HL-60 (cell line): ENCODE measurements at places on chromosomes 6 and 20.

DNA sequence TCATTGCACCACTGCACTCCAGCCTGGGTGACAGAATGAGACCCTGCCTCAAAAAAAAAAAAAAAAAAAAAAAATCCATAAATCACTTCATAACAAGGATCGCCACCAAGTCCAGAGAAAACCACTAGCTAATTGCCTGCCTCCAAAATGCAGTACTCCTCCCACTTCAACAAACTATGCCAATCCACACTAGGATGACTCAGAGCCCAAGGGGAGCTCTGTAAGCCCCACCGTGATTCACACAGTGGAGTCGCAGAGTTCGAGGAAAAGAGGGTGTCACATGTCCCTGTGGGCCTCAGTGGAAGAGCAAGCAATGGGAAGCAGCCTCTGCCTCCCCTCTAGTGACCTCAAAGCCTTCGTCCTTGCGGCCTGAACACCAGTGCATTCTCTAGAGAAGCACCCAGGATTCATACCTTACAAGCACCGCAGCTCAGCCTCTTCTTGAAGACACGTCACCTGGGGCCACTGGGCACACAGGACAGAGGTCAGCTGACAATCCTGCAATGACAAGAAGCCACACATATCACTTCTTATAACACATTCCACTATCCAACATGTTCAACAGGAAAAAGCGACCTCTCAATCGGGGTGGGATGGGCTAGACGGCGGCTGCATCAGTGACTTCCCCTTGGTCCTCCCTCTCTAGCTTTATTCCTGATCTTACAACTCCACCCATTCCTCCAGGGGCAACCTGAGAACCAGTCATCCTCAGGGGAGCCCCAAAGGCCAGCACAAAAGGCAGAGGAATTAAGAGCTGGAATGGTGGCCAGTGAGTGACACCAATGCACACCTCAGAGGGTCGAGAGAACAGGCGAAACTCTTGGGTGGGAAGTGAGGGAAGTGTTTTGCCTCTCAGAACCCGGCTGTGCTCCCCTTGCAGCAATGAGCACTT, 8.9 kb downstream of the SNHG17 start:
- peak; percentile 47 for DNase-seq

GRCh38 chr6:73636048-73636447, 17.7 kb downstream of the SLC17A5 start:
- DNase-seq = no peak

DNA sequence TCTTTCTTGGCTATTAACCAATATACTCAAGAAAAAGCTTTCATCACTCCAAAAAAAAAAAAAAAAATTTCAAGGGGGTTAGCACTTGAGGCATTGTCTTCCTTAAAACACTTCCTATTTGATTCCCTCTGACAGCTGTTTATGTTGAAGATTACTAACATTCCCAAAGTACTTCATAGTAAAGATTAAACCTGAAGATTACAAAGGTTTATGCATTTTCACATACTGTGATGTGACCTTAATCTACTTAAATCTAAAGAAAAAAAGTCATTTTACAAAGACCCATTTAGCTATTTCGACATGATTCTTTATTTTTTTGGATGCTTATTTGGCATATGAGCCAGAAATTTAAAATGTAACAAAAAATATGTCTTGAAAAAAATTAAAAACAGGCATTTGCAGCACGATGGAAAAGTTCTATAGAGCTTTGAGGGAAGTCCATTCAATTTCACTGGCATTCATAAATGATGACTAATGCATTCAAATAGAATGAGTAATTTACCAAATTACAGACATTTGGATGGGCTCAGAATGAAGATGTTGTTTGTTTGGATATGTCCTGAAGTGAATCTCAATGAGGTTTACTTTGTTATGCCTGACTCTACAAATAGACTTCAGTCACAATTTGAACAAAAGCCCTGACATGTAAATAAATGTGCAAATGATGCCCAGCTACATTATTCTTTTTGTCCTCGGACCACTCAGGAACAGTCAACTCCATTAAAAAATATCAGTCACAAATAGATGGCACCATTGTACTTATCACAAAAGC, 674.6 kb upstream of the MARCKS start:
- no peak for DNase-seq

- no peak for DNase-seq
These were observed 8.4 kb downstream of the SLC22A1 start for GRCh38 chr6:160129881-160130615.

GRCh38 chr20:63484236-63484635, 11.8 kb upstream of the KCNQ2 start:
- DNase-seq = no peak

DNA sequence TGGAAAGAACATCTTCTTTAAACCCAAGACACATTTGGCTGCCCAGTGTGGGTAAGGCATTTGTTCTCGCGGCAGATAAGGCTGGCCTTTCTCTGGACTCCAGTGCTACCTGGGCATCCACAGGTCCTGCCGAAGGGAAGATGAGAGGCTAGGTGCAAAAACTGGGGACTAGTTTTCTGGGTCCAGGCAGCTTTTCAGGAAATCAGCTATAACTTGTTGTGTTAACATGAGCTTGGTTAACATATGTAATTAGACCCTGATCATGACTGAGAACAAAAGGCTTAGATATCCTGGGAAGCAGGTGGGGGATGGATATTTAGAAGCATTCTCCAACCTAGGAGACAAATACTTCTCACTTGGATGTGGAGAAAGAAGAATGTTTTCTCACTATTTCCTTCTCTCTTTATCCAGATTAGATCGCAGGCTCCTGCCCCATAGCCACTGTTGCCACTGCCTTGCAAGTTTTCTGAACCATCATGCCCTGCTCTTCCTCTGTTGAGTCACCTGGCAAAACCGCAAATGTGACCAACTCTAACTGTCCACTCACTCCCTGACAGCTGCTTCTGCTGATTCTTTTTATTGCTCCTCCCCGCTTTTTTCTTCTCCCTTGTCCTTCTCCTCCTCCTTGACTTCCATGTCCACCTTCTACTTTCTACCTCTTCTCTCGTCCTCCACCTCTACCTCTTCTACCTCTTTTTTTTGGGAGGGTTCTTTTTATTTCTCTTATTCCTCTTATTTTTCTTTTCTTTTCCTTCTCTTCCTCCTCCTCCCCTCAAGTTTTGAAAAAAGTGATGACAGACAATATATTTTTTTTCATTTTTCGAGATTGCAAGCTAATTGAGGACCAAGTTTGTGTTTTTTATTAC, 258.1 kb downstream of the UTRN start:
- peak; percentile 95 for DNase-seq

DNA sequence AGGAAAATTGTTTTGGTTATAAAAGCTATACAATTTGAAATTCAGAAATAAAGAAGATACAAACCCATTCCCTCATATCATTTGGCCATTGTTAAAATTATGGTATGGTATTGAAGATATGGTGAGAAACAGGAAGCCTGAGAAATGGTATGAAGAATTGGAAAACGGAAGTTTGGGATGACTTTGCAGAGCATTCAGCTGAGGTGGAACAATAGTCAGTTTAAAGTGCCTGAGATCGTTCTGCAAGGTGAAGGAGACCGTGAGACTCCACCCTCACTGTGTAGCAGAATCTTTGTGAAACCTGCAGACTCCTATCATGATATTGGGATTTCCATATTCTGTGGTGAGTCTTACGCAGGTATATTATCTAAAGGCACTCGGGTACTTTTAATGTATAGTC, 97.3 kb downstream of the ADGRB3 start:
- DNase-seq = no peak

- DNase-seq = peak; percentile 83
These were observed 287.6 kb downstream of the ESR1 start for GRCh38 chr6:152094992-152095592.

DNA sequence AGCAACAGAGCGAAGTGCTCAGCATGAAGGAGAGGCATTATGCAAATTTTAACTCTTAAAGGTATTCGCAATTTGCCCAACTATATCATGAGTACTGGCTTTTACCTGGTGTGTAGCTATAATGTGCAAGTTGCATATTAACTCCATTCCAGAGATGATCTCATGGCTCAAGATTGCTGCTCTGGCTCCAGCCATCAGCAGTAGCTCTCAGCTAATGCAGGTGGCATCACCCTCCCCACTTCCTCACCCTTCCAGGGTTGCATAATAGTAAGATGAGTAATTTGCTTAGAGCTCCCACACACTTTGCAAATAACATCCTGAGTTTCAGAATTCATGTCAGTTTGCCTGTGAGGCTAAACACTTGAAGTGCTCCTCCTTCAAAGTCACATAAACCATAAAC, 15.9 kb upstream of the PCSK2 start:
- DNase-seq = no peak

GRCh38 chr6:24949020-24949569, 13.3 kb upstream of the RIPOR2 start:
- DNase-seq = no peak

- no peak for DNase-seq
These were observed 403.8 kb upstream of the SOX4 start for GRCh38 chr6:21189759-21190158.

DNA sequence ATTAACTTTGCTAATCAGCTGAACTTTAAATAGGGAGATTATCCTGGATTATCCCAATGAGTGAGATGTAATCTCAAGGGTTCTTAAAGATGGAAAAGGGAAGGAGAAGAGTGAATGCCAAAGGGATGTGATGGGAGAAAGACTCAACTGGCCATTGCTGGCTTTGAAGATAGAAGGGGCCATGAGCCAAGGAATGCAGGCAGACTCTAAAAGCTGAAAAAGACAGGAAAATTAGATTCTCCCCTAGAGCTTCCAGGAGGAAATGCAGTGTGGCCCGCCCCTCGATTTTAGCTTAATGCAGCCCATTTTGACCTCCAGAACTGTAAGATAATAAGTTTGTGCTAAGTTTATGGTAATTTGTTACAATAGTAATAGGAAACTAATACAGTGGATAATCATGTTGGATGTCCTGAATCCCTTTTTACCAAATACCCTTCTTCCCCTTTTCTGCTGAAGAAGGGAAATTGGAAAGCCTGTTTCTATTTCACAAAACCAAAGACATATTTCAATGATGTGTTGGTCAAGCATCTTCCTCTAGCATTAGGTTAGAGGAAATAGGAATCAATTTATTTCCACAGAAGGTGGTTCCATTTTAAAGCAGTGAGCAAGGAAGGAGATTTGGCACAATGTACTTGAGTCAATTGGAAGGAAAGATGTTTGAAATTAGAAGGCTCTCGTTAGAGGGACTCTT, 3.3 kb upstream of the HDDC2 start:
- DNase-seq = no peak
